Left kidney (tissue), 8 donors: ENCODE measurements at places on chromosomes 11 and 22.

DNA sequence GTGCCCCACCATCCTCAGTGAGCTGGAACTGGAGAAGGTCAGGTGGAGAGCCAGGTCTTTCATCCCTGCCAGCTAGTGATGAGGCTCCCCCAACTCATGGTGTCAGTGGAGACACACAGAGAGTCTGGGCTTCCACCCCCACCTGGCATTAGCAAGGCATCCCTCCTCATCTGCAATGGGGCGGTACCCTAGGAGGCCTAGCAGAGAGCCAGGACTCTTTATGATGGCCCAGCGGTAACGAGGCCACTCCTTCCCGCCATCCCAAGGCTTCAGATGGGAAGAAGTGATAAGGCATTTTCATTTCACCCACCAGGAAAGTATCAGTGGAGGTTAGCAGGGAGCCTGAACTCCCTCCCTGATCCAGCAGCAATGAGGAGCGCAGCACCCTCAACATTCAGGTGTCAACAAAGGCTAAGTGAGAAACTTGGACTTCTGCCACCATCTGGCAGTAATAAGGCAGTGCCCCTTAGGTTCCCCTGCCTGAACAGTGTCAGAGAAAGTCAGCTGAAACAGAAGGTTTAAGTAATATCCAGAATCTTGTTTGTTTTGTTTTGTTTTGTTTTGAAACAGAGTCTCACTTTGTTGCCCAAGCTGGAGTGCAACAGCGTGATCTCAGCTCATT lies 40.5 kb upstream of the FBLN1 start:
- DNase-seq, result no peak

- no peak for DNase-seq
These were observed 159.3 kb downstream of the MN1 start for GRCh38 chr22:27642104-27642800.

- no peak for DNase-seq
These were observed 81.2 kb downstream of the KIF18A start for GRCh38 chr11:28026634-28027290.

GRCh38 chr22:38411016-38411415 lies 44.0 kb downstream of the KCNJ4 start:
- DNase-seq, result no peak

DNA sequence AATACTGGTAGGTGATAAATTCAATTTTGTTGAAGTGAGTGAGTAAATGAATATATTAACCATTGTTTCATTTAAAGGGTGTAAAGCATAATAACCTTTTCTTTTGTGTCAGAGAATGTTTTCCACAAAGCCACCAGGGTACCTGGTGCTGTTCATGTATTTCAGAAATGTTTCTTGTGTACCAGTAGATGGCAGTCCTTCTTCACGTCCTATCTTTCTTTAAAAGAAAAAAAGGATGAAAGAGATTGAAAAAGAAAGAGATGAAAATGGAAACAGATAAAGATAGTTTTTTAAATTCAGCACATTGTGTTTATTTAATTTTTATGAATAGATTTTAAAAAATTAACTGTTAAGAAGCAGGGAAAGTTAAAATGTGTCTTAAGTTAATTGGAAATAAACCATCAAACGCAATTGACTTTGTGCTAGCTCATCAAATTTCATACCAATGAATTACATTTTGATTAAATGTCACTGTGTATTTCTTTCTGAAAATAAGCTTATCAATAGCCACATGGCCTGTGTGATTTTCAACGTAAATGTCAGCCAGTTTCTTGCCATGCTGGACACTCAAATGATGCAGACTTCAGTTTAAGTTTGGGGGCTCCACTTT lies 65.5 kb upstream of the CHORDC1 start:
- peak; percentile 10 for DNase-seq

GRCh38 chr11:33545931-33546330 lies 154.7 kb downstream of the C11orf91 start:
- DNase-seq, result no peak

DNA sequence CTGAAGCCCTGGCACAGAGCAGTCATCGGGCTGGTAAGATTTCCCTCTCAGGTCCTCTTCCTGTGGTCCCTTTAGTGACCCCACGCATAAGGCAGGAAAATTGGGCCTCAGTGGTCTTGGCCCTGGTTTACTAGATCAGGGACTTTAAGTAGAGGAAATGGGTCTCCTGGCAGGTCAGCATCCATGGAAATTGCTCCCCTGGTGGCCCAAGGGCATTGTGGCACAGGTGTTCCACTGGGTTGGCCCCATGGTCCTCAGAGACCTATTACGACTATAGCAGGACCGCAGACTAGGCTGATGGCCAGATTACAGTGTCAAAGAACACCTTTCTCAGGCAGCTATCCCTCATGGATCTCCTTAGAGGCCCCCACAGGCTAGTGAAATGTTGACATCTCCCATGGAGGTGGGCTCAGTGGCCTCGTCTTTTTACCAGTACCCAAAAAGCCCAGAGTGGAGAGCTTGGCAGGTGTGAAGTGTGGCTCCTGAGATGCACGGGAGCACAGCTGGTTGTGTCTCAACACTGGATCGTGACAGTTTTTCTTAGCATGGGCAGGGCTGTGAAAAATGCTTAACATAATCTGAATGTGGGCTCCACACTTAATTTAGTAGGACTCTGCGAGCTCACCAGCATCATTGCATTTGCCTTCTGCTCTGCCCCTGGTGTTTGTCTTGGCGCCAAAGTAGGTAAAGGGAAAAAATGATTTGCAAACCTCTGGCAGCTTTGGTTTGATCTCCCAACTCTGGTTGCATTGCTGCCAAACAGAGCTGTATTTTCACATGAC lies 74.2 kb downstream of the ZBTB16 start:
- DNase-seq, result no peak

GRCh38 chr11:1608363-1608762 lies at the start of gene KRTAP5-3:
TSS of gene KRTAP5-3 (minus strand) at chr11:1608463. CDS start at chr11:1608385, 78 bp downstream.
- DNase-seq, result no peak
